ENCODE measurements at places on chromosomes 4 and X.

DNA sequence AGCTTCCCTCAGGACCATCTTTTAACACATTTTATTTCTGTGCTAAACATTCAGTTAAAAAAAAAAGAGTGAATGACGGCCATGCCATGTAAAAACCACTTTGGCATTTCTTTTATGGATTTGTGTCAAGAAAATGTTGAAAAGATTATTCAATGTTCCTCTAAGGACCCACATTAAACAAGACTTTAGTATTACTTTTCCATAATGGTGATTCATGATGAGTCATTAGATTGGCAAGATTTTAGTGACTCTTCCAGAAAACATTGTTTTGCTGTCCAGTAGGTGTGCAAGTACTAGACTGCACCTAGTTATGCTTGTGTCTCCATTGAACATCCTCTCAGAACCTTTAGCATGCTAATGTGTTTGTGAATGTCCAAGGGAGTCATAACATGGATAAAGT is 748.6 kb downstream of the STPG2 start:
- DNase-seq: no peak

- no peak for DNase-seq
Measured at GRCh38 chr4:86679441-86679840, 85.3 kb downstream of the PTPN13 start.

- DNase-seq: peak; percentile 85
Measured at GRCh38 chrX:63754860-63755579, 30.0 kb downstream of the ARHGEF9 start.

GRCh38 chr4:37517326-37517725 is 168.8 kb downstream of the RELL1 start:
- DNase-seq: no peak

DNA sequence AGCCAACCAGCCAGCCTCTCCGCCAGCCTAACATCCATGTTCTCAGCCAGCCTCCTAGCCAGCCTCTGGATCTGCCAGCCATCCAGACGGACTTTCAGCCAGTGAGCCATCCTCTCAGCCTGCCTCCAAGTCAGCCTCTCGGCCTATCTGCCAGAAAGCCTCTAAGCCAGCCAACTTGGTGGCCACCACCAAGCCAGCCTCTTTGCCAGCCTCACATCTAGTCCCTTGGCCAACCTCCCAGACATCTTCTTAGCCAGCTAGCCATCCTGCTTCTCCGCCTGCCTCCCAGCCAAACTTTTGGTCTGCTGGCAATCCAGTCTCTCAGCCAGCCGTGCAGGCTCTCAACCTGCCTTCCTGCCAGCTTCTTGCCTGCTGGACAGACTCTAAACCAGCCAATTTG is 16.4 kb upstream of the ARAP2 start:
- no peak for DNase-seq

DNA sequence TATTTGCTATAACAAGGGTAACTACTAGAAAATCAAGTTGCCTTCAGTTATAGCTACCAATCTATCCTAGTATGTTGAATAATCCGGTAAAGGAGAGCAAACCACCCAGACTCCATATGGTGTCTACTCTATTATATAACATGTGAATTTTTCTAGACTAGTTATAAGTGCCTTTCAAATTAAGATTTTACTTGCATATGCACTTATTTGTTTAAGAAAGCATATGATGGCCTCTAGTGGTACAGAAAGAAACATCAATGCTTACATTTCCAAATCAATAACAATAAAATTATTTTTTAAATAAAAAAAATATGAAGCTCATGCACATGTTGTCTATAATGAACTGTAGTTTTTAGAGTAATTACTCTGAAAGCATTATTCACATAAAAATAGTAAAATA is 1516.4 kb upstream of the PABPC4L start:
- DNase-seq: no peak

DNA sequence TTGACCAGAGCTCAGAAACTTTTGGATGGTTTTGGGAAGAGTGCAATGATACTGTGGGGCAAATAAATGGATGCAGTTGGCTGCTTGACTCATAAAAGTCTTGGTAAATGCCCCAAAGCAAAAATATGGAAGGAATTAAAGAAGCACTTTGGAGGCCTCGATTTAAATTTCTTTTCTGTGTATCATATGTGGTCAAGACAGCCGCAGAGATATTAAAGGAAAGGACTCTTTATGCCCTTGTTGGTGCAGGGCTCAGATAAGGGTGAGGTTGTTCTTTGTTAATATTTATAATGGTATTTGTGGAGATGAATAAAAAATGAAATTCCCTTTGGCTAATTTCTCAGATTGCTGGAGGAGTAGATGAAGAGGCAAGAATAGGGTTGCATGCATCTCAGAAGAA is 90.2 kb downstream of the NHS start:
- no peak for DNase-seq

DNA sequence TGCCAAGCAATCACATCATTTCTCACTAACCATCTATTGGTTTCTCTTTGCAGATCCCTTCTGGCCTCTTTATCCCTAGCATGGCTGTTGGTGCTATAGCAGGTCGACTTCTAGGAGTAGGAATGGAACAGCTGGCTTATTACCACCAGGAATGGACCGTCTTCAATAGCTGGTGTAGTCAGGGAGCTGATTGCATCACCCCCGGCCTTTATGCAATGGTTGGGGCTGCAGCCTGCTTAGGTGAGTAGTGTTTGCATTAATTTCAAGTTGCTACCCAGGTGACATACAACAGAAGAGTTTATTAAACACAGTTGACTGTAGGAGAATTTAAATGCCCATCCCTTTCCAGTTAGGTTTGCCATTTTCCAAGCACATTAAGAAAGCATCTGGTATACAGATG is 112.2 kb downstream of the AKAP4 start:
- DNase-seq: no peak

DNA sequence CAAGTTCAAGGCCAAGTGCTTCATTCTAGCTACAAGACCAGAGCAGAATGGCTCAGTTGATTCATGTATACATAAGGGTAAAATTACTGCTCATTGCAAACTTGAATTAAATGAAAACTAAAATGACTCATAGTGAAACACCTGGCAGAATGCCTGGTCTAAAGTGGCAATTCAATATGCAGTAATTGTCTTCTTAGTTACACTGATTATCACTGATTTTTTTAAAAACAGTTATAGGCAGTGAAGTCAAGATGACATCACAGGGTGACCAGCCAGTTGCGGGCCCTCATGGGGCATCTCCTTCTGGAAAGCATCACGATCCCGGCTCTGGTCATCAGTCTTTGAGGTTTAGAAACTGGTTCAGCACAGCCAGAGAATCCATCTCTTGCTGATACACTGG is 154.2 kb downstream of the RAB28 start:
- DNase-seq: no peak

GRCh38 chr4:164906368-164906767 is 29.4 kb downstream of the APELA start:
- DNase-seq: no peak

DNA sequence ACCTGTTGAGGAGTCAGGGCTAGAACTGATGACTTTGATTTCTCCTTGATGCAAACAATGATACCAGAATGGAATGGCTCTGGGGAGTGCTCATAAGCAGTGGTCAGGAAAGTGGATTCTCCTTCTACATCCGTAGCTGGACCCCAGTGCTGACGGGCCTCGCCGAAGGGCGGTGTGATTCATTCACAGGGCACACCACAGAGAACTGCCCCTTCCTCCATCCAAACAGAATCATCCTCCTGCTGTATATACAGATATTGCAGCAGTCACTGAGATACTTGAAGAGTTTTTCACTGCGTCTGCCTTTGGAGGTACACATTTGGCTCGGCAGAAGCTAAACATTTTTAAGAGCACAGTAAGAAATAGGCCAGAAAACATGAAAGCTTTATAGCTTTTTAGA is 7.3 kb upstream of the DCTD start:
- no peak for DNase-seq

GRCh38 chrX:31629195-31629594 is 557.4 kb upstream of the FTHL17 start:
- no peak for DNase-seq

- DNase-seq: no peak
Measured at GRCh38 chr4:74031576-74031975, 6.9 kb downstream of the CXCL3 start.

DNA sequence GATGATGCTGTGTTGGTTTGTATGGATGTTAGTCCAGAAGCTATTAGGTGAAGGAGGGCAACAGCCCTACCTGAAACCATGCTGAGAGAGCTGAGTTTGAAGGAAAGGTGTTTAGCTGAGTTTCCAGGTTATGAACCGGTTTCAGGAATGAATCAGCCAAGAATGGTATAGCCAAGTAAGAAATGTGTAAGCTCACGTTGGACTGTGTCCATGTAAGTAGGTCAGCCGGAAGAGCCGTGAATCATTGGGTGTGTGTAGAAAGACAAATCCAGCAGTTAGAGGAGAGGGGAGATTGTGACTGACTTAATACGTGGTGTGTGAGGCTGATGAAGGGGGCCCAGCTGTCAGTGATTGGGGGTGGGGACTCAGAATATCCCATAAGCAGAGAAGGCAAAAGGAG is 77.2 kb upstream of the SPIN4 start:
- DNase-seq: no peak

DNA sequence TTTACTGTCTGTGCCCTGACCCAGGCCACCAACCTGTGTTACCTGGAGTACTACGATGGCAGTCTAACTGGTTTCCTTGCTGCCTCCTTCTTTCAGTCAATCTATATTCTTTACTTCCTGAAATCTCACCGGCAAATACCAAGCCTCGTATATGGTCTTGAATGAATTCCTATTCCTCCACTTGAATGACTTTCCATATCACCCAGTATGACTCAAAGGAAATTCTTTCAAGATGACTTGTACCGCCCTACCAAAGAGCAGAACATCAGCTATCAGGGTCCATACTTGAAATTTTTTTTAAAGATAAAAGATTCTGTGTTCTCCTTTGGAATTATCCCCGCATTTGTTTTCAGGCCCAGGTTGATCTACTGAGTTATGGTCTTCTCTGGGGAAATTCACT is 378.0 kb downstream of the AFF2 start:
- DNase-seq: no peak

DNA sequence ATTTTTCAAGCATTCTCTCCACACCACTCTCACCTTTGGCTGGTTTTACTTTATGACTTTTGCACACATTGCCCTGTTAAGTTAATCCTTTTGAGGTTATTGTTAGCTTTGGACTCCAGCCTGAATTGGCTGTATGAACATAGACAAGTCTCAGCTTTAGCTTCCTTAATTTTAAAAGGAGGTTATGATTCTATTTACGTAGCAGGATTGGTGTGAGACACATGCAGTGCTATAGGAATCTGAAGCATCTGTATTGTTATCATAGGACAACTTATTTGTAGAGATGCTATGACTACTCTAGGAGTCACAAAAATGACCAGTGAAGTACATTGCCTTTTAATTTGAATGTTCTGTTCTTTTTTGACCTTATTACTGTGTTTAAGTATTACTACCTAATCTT is 15.7 kb downstream of the PGAM4 start:
- no peak for DNase-seq

DNA sequence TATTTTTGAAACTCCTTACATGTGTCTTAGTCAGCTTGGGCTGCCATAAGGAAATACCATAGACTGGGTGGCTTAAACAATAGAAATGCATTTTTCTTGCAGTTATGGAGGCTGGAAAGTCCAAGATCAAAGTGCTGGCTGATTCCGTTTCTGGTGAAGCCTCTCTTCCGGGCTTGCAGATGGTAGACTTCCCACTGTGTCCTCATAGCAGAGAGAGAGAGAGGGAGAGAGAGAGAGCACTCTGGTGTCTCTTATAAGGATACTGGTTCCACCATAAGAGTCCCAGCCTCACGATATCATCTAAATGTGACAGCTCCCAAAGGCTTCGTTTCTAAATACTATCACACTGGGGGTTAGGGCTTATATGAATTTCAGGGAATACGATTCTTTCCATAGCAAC is 39.7 kb downstream of the ENPEP start:
- DNase-seq: no peak

DNA sequence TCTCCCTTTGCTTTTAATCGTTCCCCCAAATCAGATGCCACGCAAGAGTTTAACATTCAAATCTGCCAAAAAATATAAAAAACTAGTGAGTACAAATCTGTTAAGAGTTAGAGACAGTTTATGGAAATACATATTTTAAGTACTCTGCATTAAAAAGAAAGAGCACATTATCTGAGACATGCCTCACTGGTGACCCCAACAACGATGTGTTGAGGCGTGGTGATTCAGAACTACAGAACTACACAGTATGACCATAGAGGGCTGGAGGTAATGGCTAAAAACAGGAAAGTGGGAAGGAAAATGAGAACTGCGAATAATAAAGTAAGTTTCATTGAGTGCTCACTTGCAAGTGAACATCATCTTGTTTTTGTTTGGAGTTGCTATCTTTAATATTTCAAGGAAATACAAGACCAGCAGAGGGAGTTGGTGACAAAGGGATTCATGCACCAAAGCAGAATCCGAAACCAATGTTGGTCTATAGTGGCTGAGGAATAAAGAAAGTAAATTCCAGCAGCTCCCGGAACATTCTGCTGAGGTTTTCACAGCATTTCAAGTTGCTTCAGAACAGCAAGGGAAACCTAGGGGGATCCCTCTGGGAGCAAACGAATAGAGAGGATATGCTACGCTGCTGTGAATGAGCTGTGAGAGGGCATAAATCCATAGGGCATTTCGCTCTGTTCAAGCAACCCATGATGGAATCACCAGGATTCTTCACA is 92.2 kb downstream of the DCHS2 start:
- DNase-seq: no peak

GRCh38 chr4:104693601-104694201 is 199.0 kb upstream of the CXXC4 start:
- no peak for DNase-seq

- no peak for DNase-seq
Measured at GRCh38 chrX:19670321-19670750, 155.0 kb upstream of the MAP3K15 start.

GRCh38 chr4:102301167-102301566 is 44.1 kb downstream of the SLC39A8 start:
- DNase-seq: no peak

DNA sequence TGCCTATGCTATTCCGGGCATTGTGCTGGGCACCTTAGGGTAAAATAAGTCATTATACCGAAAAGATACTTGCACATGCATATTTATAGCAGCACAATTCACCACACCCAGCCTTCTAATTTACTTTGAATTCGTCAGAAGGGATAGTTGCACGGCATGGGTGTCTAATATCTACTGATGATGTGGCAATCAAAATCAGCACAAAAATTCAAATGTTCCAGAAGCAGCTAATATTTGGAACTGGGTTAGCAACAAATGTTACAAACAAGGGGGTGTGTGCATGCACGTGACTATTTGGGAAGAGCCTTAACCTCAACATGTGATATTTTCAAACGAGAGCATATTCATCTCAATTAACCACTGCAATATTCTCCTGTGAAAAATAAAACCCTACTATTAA is 79.7 kb upstream of the PRSS48 start:
- DNase-seq: no peak

DNA sequence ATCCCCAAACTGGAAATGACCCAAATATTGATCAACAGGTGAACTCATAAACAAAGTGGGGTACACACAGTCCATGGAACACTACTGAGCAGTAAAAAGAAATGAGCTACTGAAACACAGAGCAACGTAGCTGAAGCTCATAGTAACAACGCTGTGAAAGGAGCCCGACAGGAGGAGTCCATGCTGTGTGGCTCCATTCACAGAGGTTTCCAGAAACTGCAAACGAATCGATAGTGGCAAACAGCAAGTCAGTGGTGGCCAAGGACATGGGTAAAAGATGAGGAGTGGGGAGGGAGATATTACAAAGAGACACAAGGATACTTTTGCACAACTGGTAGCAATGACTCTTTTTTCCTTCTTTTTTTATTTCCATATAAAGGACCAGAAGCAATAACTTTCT is 90.4 kb downstream of the HAUS3 start:
- DNase-seq: no peak

- DNase-seq: no peak
Measured at GRCh38 chr4:118173126-118173525, 138.8 kb downstream of the NDST3 start.

All from activated CD8-positive, alpha-beta memory T cell treated with anti-CD3 and anti-CD28 coated beads, Interleukin-2, amount 50 U/mL, for 4 hours (primary cell).